ENCODE measurements at places on chromosomes 4 and X.

DNA sequence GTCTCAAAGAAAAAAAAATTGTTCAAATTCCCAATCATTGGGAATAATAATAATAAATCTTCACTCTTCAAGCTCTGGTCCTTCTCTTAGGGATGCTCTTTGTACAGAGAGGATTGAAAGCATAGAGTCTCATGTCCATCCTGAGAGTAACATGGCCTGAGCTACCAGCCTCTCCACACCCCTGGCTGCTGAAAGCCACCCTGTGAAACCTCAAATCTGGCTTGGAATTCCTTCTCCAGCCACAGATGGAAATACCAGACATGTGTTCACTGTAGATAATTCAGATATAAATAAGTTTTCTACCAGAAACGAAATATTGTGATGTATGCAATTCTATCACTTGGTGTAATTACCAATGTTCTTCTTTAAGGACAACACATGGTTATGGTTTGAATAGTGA, 140.6 kb downstream of the ARSF start:
- H3K27me3 ChIP-seq = no peaks in the 10 kb centered on the region
- no peak for DNase-seq
- no peak overlapping the region for H3K4me3 ChIP-seq
- no peaks in the 10 kb centered on the region for H3K36me3 ChIP-seq
- no peaks in the 10 kb centered on the region for H3K4me1 ChIP-seq

DNA sequence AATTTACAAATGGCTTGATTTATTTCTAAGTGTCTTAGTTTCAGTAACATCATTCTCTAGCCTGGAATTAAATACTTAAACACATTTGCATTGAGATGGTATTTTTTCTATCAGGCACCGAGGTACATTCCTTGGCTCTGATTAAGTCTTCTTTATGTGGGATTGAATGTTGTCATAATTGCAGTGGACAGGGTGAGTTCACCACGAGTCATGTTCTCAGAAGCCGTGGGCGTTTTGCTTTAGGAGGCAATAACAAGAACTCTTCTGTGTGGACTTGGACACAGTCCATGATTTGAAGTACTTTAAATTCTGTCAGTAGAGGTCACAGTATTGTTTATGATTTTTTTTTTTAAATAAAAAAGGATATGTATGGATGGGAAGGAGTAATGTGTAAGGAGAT, 57.1 kb upstream of the EFHC2 start:
- H3K27me3 ChIP-seq = no peaks in the 10 kb centered on the region
- H3K27ac ChIP-seq = no peak overlapping the region
- no peak for DNase-seq
- no peaks in the 10 kb centered on the region for H3K4me1 ChIP-seq

- peaks cover 3% of the 10 kb centered on the region for H3K4me1 ChIP-seq
- no peaks in the 10 kb centered on the region for H3K36me3 ChIP-seq
- no peak for DNase-seq
- H3K4me3 ChIP-seq = no peak overlapping the region
- no peak overlapping the region for H3K27ac ChIP-seq
Observed at GRCh38 chrX:39667191-39667590, 430.6 kb downstream of the BCOR start.

DNA sequence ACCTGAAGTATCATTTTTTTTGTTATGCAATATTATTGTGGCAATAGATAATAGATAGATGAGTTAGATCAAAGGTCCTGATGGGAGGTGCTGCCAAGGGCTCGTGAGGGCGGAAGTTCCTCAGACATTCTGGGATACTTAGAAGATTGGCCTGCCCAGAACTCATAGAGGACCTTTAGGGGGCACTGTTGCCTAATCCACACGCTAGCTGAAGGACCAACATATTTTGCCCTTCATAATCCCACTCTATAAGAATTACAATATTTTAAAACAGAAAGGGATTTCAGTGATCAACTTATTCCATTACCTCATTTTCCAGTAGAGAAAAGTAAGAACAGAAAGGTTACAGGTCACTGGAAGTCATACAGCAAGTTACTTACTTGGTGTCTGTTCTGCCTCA, 22.9 kb upstream of the COX7B2 start:
- no peak for DNase-seq
- H3K4me1 ChIP-seq = no peaks in the 10 kb centered on the region
- H3K27ac ChIP-seq = no peak overlapping the region
- no peaks in the 10 kb centered on the region for H3K27me3 ChIP-seq
- H3K36me3 ChIP-seq = no peaks in the 10 kb centered on the region

- H3K4me1 ChIP-seq = no peaks in the 10 kb centered on the region
- no peaks in the 10 kb centered on the region for H3K27me3 ChIP-seq
- no peak overlapping the region for H3K4me3 ChIP-seq
- H3K27ac ChIP-seq = no peak overlapping the region
- no peak for DNase-seq
- H3K36me3 ChIP-seq = no peaks in the 10 kb centered on the region
Observed at GRCh38 chr4:138627096-138627495, 384.9 kb upstream of the SLC7A11 start.

- H3K36me3 ChIP-seq = no peaks in the 10 kb centered on the region
- H3K4me1 ChIP-seq = no peaks in the 10 kb centered on the region
- H3K27ac ChIP-seq = no peak overlapping the region
- no peaks in the 10 kb centered on the region for H3K27me3 ChIP-seq
- DNase-seq = no peak
Observed at GRCh38 chr4:74504212-74504611, 59.3 kb downstream of the AREG start.

- no peaks in the 10 kb centered on the region for H3K36me3 ChIP-seq
- H3K27ac ChIP-seq = no peak overlapping the region
- no peaks in the 10 kb centered on the region for H3K27me3 ChIP-seq
- no peaks in the 10 kb centered on the region for H3K4me1 ChIP-seq
- H3K4me3 ChIP-seq = no peak overlapping the region
- DNase-seq = no peak
Observed at GRCh38 chr4:25178838-25179261, 18.6 kb upstream of the SEPSECS start.

GRCh38 chrX:13201605-13202219, 118.1 kb downstream of the ATXN3L start:
- H3K27ac ChIP-seq = no peak overlapping the region
- no peak overlapping the region for H3K4me3 ChIP-seq
- no peaks in the 10 kb centered on the region for H3K36me3 ChIP-seq
- no peaks in the 10 kb centered on the region for H3K27me3 ChIP-seq

All from K562 (cell line).